Myometrial cell (primary cell): ENCODE measurements at places on chromosomes 7 and 10. TPM values are rescaled to one million over a fixed set of nuclear protein-coding genes. Genes with fewer than 3 reads are reported as not detected.

The PLCE1 gene
- 2.3 and 3.5 TPM in 2 replicates for total RNA-seq

The CEP41 gene
- 25.4 and 26.6 TPM in 2 replicates for total RNA-seq

The TMEM106B gene
- 127 and 163 TPM in 2 replicates for total RNA-seq

The NKX2-3 gene
- total RNA-seq, result not detected in 2 replicates

The CFAP70 gene
- total RNA-seq, result 0.18 and 0.29 TPM in 2 replicates

The CCDC172 gene
- total RNA-seq, result not detected in 2 replicates

The LLCFC1 gene
- total RNA-seq, result not detected in 2 replicates

The CPA2 gene
- 0.89 TPM in 1 of 2 replicates, not detected in the other for total RNA-seq

The NEBL gene
- total RNA-seq, result 3.7 and 4.3 TPM in 2 replicates

The OR2A7 gene
- 0.89 TPM in 1 of 2 replicates, not detected in the other for total RNA-seq

The CRHR2 gene
- total RNA-seq, result not detected in 2 replicates

The USP6NL gene
- 6.1 and 8.9 TPM in 2 replicates for total RNA-seq

The CALCR gene
- not detected in 2 replicates for total RNA-seq

The PITX3 gene
- not detected in 2 replicates for total RNA-seq

The FXYD4 gene
- not detected in 2 replicates for total RNA-seq

The MUC3A gene
- total RNA-seq, result not detected in 2 replicates

The TACR2 gene
- 0.29 TPM in 1 of 2 replicates, not detected in the other for total RNA-seq

The ITPRID1 gene
- total RNA-seq, result not detected in 2 replicates

The BMPER gene
- total RNA-seq, result under 0.01 and 0.35 TPM in 2 replicates

The PSMG3 gene
- total RNA-seq, result 47.0 and 54.9 TPM in 2 replicates
